ENCODE measurements at places on chromosomes 1 and 21. TPM values are rescaled to one million over a fixed set of nuclear protein-coding genes. Genes with fewer than 3 reads are reported as not detected.

GIPC2 gene
- total RNA-seq = 40.1 TPM

DNA sequence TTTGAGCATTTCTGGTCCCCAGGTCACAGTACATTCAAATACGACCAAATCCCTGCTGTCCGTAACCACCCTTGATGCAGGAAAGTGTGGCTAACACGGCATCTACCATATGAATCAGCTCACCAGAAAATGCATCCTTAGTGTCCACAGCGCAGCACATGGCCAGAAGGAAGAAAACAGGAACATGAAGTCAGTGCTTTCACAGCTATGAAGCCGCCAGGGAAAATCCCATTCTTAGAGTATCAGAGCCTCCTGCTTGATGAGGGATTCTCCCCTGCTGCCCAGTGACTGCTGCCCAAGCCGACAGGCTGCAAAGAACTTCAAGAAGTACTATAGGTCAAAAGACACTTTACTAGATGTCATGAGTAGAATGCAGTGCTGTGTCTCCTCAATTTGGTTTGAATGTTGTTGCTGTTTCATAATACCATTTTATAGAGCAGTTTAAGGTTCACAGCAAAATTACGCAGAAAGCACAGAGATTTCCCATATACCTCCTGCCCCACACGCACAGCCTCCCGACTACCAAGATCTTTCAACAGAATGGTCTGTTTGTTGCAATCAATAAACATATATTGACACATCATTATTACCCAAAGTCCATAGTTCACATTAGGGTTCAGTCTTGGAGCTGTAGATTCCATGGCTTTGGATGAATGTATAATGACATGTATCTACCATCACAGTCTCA lies 14.5 kb downstream of the TIAM1 start:
- H3K4me1 ChIP-seq = no peaks in the 10 kb centered on the region
- H3K27ac ChIP-seq = no peak overlapping the region
- H3K36me3 ChIP-seq = no peaks in the 10 kb centered on the region

DNA sequence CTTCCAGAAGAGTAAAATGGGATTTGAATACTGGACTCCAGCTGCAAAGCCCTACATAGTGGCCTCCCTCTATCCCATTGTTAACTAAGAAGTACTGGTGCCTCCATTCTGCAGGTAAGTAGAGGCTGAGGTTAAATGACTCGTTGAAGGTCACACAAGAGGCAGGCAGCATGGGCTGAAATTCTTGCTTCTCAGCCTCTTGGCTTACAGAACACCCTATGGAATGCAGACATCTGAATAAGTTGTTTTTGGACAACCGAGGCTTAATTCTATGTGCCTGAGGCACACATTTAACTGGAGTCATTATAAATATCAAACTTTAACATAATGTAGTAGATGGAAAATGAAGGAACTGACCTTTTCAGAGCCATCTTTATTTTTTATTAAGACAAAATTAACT lies 5.7 kb downstream of the DNAJC11 start:
- H3K4me3 ChIP-seq = no peak overlapping the region
- H3K4me1 ChIP-seq = peaks cover 3% of the 10 kb centered on the region
- H3K36me3 ChIP-seq = no peaks in the 10 kb centered on the region

DNA sequence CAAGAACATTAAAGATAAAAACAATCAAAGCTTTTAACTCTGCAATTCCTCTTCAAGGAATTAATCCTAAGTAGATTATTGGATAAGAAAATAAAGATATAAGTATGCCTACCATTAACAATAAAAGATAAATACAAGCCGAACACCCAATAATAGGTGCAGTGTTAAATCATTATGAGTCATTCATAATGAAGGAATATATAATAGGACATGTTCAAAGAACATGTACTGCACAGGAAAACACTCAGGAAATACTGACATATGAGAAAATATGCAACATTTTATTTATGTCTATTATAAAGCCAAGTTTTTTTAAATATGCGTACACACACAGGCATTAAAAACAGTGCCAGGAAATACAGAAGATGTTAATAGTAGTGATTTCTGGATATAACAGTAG lies 11.1 kb upstream of the EXO1 start:
- no peak for DNase-seq
- H3K4me1 ChIP-seq = no peaks in the 10 kb centered on the region
- no peaks in the 10 kb centered on the region for H3K36me3 ChIP-seq
- no peak overlapping the region for H3K27ac ChIP-seq
- H3K27me3 ChIP-seq = peaks cover 17% of the 10 kb centered on the region

GRCh38 chr21:38323721-38324531 lies 67.1 kb downstream of the KCNJ15 start:
- H3K4me1 ChIP-seq = no peaks in the 10 kb centered on the region
- no peak overlapping the region for H3K4me3 ChIP-seq
- no peak overlapping the region for H3K27ac ChIP-seq

KCNA2 gene
- total RNA-seq = not detected

RPE65 gene
- not detected for total RNA-seq

GRCh38 chr1:206809504-206810084 lies 37.3 kb upstream of the IL10 start:
- no peaks in the 10 kb centered on the region for H3K36me3 ChIP-seq
- H3K4me1 ChIP-seq = no peaks in the 10 kb centered on the region
- no peak overlapping the region for H3K4me3 ChIP-seq

ELF3 gene
- total RNA-seq = 919 TPM

- no peaks in the 10 kb centered on the region for H3K27me3 ChIP-seq
- H3K27ac ChIP-seq = no peak overlapping the region
- H3K4me3 ChIP-seq = no peak overlapping the region
- DNase-seq = no peak
- H3K36me3 ChIP-seq = no peaks in the 10 kb centered on the region
- no peaks in the 10 kb centered on the region for H3K4me1 ChIP-seq
Measured at GRCh38 chr1:196305216-196305615, 303.0 kb downstream of the KCNT2 start.

WDR64 gene
- not detected for total RNA-seq

GRCh38 chr1:10665930-10666850 lies 130.3 kb downstream of the CASZ1 start:
- peak; percentile 50 for DNase-seq
- H3K4me1 ChIP-seq = peaks cover 15% of the 10 kb centered on the region
- no peak overlapping the region for H3K4me3 ChIP-seq
- H3K27me3 ChIP-seq = no peaks in the 10 kb centered on the region

- H3K4me1 ChIP-seq = no peaks in the 10 kb centered on the region
- H3K4me3 ChIP-seq = no peak overlapping the region
- H3K27me3 ChIP-seq = no peaks in the 10 kb centered on the region
- H3K27ac ChIP-seq = no peak overlapping the region
- DNase-seq = no peak
- H3K36me3 ChIP-seq = no peaks in the 10 kb centered on the region
Measured at GRCh38 chr1:104706631-104707147, 957.0 kb downstream of the AMY1C start.

DNA sequence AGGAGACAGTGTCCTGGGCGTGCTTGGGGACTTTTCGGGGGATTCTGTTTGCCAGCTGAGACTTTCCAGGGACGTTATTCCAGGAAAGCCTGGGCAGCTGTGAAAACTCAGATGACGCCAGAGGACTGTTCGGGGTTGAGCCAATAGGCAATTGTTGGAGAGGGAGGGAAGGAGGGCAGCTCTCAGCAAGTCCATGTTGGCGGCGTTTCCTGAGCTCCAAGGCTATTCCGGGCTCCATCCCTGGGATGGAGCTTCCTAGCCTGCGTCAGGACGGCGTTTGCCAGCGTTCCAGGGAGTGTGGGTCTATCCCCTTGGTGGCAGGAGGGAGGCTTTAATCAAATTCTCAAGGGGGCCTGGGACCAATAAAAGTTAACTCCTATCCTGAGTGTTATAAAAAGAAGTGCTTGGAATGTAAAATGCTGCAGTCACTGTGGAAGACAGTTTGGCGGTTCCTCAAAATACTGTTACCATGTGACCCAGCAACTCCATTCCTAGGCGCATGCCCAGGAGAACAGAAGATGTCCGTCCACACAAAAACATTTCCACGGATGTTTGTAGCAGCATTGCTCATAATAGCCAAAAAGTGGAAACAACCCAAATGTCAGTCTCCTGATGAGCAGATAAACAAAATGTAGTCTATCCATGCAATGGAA lies 15.2 kb downstream of the SLC27A3 start:
- H3K36me3 ChIP-seq = no peaks in the 10 kb centered on the region
- peaks cover 5% of the 10 kb centered on the region for H3K27me3 ChIP-seq
- H3K4me1 ChIP-seq = peaks cover 26% of the 10 kb centered on the region
- peak; percentile 69 for DNase-seq

GRCh38 chr21:31141389-31142000 lies 103.2 kb upstream of the KRTAP19-8 start:
- H3K27me3 ChIP-seq = no peaks in the 10 kb centered on the region
- no peak for DNase-seq
- H3K4me1 ChIP-seq = no peaks in the 10 kb centered on the region
- H3K4me3 ChIP-seq = no peak overlapping the region
- no peak overlapping the region for H3K27ac ChIP-seq

DNA sequence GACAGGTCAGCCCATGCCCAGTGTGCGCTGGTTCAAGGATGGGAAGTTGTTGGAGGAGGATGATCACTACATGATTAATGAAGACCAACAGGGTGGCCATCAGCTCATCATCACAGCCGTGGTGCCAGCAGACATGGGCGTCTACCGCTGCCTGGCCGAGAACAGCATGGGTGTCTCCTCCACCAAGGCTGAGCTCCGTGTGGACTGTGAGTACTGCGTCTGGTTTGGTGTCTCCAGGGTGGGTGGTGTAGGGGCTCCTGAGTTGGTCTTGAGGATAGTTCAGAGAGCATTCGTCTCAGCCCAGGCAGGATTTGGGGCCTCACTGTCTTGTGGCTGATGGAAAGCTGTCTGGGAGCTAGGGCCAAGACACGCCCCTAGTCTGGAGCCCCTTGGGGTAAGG lies 83.2 kb downstream of the TRIM11 start:
- no peaks in the 10 kb centered on the region for H3K4me1 ChIP-seq
- H3K36me3 ChIP-seq = no peaks in the 10 kb centered on the region
- H3K27me3 ChIP-seq = no peaks in the 10 kb centered on the region

DNA sequence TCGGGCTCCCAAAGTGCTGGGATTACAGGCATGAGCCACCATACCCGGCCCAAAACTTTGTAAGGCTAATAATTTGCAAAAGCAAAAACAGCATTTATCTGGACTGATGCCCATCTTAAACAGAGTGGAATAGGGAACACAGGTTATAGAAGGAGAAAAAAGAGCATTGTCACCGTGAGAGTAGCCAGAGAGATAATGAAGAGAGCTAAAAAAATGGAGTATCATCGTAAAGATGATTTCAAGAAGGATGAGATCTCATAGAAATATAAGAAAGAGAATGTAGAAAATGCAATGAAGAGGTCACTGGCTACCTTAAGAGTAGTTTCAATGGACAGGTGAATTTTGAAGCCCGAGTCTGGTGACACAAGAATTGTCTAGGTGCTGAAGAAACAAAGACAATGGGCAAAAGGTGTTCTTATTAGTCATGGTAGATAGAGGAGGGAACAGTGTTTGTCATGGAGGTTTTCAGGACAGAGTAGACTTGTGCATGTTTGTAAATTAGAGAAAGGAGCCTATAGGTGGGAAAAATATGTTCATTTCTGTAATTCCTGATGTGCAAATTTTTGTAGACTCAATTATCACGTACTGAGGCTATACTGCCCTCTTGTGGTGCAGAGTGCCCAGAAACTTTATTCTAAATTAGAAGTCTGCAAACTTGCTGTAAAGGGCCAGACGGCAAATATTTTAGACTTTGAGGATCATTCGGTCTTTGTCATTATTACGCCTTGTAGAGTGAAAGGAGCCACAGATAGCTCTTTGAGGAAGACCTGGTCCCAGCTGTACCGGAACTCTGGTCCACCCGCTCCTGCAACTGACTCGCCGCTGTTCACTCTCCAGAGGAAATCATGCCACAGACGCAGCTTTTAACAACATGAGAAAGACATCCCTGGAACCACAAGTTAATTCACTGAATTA lies 8.1 kb upstream of the TMEM183A start:
- H3K4me1 ChIP-seq = peaks cover 7% of the 10 kb centered on the region
- peak; percentile 54 for DNase-seq
- H3K27me3 ChIP-seq = peaks cover 24% of the 10 kb centered on the region
- no peak overlapping the region for H3K4me3 ChIP-seq
- no peaks in the 10 kb centered on the region for H3K36me3 ChIP-seq
- H3K27ac ChIP-seq = no peak overlapping the region

GRCh38 chr1:219564109-219564508 lies 48.8 kb downstream of the ZC3H11B start:
- no peak overlapping the region for H3K27ac ChIP-seq
- H3K4me3 ChIP-seq = no peak overlapping the region
- no peaks in the 10 kb centered on the region for H3K4me1 ChIP-seq
- H3K27me3 ChIP-seq = no peaks in the 10 kb centered on the region
- no peak for DNase-seq

DNA sequence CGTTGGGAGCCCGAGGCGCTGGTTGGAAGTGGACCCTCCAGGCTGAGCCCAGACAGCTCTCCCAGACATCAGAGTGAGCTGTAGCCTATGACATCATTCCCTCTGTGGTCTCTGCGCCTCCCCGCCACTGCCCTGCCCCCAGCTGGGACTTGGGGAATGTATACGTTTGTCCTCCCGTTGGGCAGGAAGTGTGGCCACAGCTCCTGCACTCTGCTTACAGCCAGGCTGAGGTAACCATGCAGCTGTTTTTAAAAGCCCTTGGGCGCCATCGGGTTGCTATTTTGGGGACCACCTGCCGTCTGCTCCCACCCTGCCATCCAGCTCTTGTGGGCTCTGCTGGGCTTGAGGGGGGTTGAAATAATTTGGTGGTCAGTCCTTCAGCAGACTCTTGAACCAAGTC lies 7.8 kb downstream of the VASH2 start:
- DNase-seq = no peak
- no peak overlapping the region for H3K27ac ChIP-seq
- no peaks in the 10 kb centered on the region for H3K36me3 ChIP-seq
- peaks cover 1% of the 10 kb centered on the region for H3K27me3 ChIP-seq

TNNI3K gene
- total RNA-seq = not detected

DNA sequence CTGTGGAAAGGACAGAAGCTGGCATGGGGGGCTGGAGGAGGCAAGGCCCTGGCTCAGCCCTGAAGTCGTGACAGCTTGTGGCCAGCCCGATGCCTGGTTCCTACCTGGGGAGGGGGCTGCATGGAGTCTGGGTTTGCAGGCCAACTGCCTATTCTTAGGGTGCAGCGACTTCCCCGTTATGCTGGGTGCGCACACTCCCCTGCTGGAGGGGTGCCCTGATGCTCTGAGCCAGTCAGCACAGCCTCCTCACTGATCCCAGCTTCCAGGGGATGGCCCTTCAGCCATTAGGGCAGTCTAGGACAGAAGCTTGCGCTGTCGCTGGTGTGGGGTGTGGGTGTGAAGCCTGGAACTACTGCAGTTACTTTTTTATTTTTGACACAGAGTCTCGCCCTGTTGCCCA lies 30.0 kb upstream of the SLC19A1 start:
- no peaks in the 10 kb centered on the region for H3K4me1 ChIP-seq
- H3K36me3 ChIP-seq = no peaks in the 10 kb centered on the region
- DNase-seq = no peak
- no peak overlapping the region for H3K4me3 ChIP-seq

GRCh38 chr1:117010310-117010969 lies 8.9 kb downstream of the CD101 start:
- H3K36me3 ChIP-seq = no peaks in the 10 kb centered on the region
- H3K4me3 ChIP-seq = no peak overlapping the region
- no peak overlapping the region for H3K27ac ChIP-seq
- DNase-seq = no peak
- no peaks in the 10 kb centered on the region for H3K27me3 ChIP-seq

- no peaks in the 10 kb centered on the region for H3K36me3 ChIP-seq
- H3K27me3 ChIP-seq = peaks cover 6% of the 10 kb centered on the region
- H3K4me1 ChIP-seq = no peaks in the 10 kb centered on the region
- H3K27ac ChIP-seq = no peak overlapping the region
- no peak overlapping the region for H3K4me3 ChIP-seq
- no peak for DNase-seq
Measured at GRCh38 chr1:165416876-165417275, 28.1 kb downstream of the RXRG start.

Data from transverse colon (tissue), 4 donors.